ENCODE measurements at places on chromosomes 13 and 19.

- DNase-seq, result no peak
These were observed 43.6 kb downstream of the GADD45B start for GRCh38 chr19:2519482-2519881.

- no peak for DNase-seq
These were observed 179.5 kb downstream of the GGACT start for GRCh38 chr13:100409132-100409531.

DNA sequence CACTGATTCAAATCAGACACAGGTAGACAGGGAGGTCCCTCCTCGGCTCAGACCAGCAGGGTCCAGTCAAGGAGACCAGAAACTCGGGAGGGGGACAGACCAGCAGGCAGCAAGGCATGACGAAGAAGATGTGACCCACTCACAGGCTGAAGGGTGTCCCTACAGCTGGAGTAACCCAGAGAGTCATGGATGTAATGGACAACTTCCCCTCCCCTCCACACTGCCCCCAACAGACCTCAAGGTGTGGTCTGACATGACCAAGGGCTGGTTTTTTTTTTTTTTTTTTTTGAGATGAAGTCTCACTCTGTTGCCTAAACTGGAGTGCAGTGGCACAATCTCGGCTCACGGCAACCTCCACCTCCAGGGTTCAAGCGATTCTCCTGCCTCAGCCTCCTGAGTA lies 34.1 kb downstream of the PBX4 start:
- DNase-seq, result no peak

- peak; percentile 98 for DNase-seq
These were observed at the start of gene MYADM for GRCh38 chr19:53867225-53868090. Gene MYADM (plus strand): TSS chr19:53867883. CDS start chr19:53873530, 5,647 bp downstream.

- no peak for DNase-seq
These were observed 51.9 kb upstream of the PTPRS start for GRCh38 chr19:5392486-5392885.

DNA sequence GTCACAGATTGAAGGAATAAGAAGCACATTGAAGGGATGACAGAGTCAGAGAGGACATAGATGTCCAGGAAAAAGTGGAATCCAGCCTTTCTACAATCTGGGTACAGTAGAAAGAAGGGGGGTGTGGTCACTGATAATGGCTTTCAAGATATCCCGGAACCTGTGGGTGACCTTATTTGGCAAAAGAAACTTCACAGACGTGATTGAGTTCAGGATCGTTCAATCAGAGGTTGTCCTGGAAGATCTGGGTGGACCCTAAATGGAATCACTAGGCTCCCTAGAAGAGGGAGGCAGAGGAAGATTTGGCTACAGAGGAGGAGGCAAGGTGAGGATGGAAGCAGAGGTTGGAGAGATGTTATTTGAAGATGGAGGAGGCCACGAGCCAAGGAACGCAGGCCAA lies 13.0 kb upstream of the SYCN start:
- DNase-seq, result no peak

- peak; percentile 30 for DNase-seq
These were observed 40.4 kb downstream of the LRCH1 start for GRCh38 chr13:46593398-46593797.

- DNase-seq, result peak; percentile 9
These were observed 61.2 kb upstream of the WDFY2 start for GRCh38 chr13:51523082-51523518.

- DNase-seq, result no peak
These were observed 414.8 kb upstream of the PCDH20 start for GRCh38 chr13:61830475-61830874.

DNA sequence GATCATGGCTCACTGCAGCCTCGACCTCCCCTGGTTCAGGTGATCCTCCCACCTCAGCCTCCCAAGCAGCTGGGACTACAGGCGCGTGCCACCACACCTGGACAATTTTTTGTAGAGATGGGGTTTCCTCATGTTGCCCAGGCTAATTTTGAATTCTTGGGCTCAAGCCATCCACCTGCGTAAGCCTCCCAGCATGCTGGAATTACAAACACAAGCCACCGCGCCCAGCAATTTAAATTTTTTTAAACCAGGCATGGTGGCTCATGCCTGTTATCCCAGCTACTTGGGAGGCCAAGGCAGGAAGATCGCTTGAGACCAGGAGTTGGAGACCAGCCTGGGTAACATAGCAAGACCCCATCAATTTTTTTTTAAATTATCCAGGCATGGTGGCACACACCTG lies 59.9 kb upstream of the USE1 start:
- DNase-seq, result no peak

- DNase-seq, result no peak
These were observed 1.2 kb upstream of the PLEKHG2 start for GRCh38 chr19:39411081-39411831.

DNA sequence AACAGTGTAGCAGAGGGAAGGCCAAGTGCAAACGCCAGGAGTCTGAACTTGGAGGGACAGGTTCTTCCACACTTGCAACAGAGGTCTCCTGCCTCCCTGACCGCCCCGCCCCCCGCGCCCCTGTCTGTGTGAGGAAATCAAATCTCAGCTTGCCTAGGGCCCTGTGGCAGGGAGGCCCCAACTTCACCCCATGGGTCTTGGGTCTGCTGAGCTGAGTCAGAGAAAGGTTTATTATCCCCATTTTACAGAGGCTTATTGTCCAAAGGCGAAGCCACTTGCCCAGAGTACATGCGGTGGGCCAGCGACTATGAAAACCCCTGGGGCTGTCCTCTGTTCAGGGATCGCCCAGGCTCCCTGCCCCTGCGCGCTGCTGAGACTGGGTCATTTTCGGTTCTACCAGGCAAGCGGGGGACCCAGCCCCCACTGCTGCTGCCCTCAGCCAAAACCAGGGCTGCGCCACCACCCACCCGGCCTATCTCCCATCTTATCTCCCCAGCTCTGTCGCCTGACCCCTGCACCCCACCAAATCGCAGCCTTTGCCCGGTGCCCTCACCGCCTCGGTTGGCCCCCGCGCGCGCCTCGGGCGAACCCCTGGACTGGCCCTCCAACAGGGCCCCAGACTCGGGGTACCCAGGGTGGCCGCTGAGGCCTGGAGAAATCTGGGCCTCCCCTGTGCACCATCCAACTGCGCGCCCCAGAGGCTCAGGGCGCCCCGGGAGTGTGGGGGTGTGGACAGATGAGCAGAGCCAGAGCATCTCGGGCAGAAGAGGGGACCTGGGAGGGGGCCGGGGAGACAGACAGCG lies 850 bp upstream of the CERS4 start:
- DNase-seq, result no peak

- DNase-seq, result no peak
These were observed 334.1 kb downstream of the NDFIP2 start for GRCh38 chr13:79815041-79815440.

DNA sequence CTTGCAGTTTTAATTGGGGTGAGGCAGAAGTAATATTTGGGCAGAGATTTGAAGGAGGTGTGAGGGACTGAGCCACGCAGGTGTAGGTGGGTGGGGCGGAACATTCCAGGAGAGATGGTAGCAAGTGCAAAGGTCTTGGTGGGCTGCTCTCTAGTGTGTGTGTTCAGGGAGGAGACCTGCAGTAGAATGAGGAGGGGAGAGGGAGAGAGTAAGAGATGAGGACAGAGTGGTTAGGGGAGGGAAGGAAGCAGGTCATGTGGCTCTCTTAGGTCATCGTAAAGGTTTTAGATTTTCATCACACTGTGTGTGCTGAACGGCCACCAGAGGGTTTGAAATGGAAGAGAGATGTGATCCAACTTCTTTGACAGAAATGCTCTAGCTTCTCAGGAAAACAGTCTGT lies 33.5 kb downstream of the WASF3 start:
- DNase-seq, result no peak

DNA sequence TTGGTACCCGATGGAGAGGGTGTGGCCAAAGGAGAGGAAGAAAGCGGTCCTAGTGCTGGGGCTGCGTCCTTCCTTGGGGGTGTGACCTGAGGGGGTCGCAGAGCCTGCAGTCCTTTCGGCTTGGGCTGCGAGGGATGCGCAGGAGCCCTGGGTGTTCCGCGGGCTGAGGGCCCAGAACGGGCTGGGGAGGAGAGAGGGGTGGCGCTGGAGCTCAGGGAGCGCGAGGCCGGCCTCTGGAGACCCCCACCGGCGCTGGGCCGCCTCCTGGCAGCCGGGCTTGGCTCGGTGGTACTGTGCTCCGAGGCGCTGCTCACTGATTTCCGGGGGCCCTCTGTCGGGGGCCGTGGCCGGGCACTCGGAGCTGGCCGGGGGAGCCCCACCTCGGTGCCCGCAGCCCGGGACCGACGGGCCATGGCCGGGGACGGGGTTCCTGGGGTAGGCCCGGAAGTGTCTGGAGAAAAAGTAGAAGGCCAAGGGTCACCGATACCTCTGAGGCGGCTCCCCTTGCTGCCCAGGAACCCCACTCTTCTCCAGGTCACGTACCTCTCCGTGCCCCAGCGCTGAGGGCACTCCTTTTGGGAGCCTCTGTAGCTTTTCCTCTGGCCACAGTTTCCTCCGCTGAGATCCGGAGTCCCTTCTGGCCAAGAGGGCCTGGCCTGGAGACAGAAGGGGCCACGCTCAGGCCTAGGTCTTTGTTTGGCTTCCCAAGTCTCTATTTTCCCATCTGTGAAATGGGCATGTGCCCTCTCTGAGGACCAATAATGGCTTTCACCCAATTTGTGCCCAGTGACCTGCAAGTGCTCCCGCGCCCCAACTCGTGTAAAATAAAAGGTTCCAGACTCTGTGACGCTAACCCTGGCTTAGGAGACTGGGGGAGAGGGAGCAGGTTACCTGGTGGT lies 1.6 kb downstream of the PRR36 start:
- no peak for DNase-seq

- no peak for DNase-seq
These were observed 2.7 kb upstream of the HPN start for GRCh38 chr19:35038623-35039512.

- DNase-seq, result no peak
These were observed 34.4 kb upstream of the MIR17HG start for GRCh38 chr13:91313103-91313502.
